ENCODE measurements at places on chromosomes 2 and 18.

DNA sequence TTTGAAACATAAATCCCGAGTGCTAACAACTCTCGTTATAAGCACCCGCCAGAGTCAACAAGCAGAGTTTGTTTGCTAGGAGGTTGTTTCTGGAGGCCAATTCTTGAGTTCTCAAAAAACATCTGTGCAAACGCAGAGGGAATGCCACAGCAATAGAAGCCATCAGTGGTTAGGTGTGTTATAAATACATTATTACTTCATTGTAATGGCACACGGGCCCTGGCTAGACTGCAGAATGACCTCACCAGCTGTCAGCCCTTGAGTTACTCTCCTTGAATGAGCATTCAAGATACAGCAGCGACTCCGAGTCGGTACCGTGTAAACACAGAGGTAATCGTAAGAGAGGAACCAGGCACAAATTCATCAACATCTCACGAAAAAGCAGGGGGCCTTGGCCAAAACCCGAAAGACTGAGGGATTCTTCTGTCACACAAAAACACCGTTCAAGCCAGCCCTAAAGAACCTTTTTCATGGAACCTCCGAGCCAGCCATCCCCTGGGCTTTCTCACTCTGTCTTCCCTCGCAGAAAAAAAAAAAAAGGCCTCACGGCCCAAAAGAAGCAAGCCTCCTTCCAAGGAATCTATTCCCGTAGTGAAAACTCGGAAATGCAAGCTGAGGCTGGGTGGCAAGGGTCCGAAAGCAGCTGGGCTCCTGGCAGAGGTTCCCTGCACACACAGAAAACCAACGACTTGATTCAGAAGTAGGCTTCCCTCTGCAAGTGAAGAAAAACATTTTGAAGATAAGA is 133.7 kb upstream of the MEIS1 start:
- no peak for DNase-seq

- DNase-seq: no peak
These were observed 24.1 kb downstream of the CIDEA start for GRCh38 chr18:12278215-12278671.

DNA sequence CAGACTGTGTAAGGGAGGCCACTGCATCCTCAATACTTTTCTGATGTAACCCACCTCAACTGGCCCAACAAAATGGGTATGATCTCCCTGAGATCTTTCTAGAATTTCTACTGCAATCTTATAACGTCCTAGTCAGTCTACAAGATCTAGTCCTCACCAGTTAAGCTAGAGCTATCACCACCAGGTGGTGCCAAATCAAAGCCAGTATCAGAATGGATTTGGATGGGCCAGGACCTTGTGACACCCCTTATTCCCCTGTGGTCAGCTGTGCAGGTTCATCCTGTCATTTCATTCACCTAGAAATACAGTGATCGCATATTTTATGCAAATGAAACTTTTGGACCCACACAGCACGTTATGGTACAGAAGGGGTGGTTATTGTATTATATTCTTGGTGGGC is 90.3 kb downstream of the OLA1 start:
- no peak for DNase-seq

GRCh38 chr2:5983511-5984272 is 291.5 kb downstream of the SOX11 start:
- no peak for DNase-seq

- no peak for DNase-seq
These were observed 31.9 kb downstream of the PPP4R3B start for GRCh38 chr2:55585451-55586080.

DNA sequence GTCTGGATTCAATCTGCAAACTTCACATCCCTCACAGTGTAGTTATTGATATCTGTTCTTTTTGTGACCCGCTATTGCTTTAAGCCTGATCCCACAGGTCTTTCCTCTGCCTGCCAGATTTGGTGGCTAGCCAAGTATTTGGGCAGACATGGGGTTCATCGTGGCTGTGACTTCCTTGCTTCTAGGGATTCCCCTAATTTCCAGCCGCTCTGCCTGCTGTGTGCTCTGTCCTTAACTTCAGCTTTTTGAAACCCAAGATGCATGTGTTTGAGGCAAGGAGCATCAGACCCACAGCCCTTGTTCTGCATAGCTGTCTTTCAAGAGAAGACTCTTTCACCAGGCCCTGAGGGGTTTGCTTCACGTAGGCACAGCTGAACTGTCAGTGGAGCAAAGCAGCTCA is 54.2 kb downstream of the NCAPH start:
- DNase-seq: no peak

DNA sequence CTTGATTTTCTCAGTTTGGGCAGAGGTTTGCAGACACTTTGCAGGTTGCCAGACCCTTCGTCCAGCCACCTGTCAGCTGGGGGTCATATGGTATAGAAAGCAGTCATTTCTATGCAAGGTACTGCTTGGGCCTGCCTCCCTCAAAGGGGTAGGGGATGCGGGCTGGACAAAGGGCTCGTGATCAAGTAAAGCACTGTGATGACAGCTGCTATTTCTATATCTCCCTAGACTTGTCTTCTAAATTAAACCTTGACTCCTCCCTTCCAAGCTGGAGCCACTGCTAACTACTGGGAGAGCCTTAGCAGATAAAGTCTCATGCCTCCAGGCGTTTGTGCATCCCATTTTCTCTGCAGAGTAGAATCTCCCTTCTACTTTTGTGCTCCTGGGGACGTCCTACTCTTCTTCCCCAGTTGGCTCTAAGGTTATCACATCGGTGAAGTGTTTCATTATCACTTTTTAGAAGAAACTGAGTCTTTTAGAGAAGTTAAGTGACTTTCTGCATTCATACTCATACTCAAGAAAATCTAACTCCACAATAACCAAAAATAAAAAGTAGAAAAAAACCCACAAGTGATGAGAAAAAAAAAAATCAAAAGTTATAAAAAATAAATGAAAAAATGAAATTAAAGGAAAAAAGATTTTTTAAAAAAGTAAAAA is 710 bp upstream of the XRCC5 start:
- DNase-seq: no peak

- no peak for DNase-seq
These were observed 20.3 kb upstream of the KCNF1 start for GRCh38 chr2:10891390-10891789.

GRCh38 chr2:216536734-216537210 is 38.1 kb downstream of the RPL37A start:
- no peak for DNase-seq

DNA sequence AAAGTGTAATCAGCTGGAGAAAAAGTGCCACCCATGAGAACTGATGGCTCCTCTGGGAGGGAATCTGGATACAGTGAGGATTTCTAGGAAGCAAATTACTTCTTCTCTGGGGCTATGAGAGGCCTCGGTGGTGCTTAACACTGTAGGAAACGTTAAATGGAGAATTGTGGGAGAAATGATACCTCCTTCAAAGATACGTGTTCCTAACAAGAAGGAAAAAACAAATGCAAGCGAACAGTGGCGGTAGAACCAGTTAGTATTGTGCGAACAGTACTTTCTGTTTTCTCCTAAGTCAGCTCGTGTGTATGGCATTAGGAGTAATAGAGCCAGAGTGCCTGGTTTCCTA is 587 bp upstream of the MTIF2 start:
- no peak for DNase-seq

GRCh38 chr2:200862532-200863000 is 1.9 kb downstream of the CLK1 start:
- DNase-seq: no peak

DNA sequence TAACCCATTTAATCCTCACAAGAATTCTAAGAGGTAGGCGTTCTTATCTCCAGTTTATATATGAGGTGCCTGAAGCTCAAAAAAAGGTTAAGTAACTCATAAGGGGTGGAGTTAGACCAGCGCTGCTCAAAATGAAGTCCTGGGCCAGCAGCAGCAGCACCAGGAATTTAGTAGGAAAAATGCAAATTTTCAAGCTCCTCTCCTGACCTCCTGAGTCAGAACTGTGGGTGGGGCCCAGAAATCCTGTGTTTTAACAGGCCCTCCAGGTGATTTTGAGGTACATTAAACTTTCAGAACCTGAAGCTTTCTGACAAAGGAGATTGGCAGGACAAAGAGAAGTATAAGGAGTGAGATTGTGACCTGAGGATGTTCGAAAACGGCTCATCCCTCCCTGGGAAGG is 66.0 kb upstream of the CCDC85A start:
- DNase-seq: no peak

GRCh38 chr18:35920623-35921022 is 51.9 kb upstream of the RMP24 start:
- DNase-seq: no peak

DNA sequence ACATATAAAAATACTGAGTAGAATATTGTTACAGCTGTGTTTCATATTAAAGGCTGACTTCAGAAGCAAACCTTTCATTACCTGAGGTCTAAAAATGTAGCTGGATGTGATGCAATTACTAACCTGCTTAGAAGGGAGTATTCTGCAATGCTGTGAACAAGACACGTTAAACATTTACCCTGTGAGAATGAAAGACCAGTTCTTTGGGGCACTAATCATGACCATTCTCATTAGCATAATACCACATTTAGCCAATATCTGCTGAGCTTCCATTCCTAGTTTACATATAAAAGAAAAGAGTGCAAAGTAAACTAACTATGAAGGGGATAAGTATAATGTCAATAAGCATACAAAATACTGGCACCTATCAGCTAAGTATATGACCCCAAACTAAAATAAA is 784.0 kb upstream of the KLHL29 start:
- DNase-seq: no peak

- no peak for DNase-seq
These were observed 25.2 kb upstream of the REL start for GRCh38 chr2:60855989-60856669.

GRCh38 chr2:27049422-27050280 is 1.8 kb upstream of the AGBL5 start:
- DNase-seq: no peak

GRCh38 chr2:157231476-157231875 is 26.0 kb upstream of the GALNT5 start:
- no peak for DNase-seq

DNA sequence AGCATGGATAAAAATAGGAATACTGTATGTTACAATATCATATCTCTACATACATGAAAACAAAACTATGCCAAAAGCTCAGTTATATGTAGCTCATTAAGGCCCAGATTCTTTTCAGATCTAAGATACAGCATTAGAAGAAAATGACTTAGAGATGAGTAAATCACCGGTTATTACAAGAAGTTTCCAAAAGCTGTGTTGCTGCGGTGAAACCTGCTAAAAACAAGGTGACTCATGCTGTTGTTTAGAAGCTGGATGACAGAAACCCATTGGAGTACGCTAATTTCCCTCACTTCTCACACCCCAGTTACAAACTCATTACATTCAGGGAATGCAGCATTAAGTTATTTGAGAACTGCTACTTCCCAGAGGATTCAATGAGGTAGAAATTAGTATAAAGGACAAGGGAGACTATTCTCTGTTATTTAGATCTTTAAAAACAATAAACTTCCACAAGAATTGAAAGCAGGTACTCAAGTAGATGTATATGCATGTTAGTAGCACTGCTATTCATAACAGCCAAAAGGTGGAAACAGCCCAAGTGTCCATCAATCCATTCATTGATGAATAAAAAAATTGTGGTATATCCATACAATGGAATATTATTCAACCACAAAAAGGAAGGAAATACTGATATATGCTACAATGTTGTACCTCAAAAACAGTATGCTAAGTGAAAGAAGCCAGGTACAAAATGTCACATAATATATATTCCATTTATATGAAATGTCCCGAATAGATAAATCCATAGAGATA is 32.6 kb downstream of the RBKS start:
- no peak for DNase-seq

- DNase-seq: no peak
These were observed 95.0 kb upstream of the LDAH start for GRCh38 chr2:20917719-20918572.

- no peak for DNase-seq
These were observed 150.1 kb upstream of the SMAD2 start for GRCh38 chr18:48080546-48080945.

DNA sequence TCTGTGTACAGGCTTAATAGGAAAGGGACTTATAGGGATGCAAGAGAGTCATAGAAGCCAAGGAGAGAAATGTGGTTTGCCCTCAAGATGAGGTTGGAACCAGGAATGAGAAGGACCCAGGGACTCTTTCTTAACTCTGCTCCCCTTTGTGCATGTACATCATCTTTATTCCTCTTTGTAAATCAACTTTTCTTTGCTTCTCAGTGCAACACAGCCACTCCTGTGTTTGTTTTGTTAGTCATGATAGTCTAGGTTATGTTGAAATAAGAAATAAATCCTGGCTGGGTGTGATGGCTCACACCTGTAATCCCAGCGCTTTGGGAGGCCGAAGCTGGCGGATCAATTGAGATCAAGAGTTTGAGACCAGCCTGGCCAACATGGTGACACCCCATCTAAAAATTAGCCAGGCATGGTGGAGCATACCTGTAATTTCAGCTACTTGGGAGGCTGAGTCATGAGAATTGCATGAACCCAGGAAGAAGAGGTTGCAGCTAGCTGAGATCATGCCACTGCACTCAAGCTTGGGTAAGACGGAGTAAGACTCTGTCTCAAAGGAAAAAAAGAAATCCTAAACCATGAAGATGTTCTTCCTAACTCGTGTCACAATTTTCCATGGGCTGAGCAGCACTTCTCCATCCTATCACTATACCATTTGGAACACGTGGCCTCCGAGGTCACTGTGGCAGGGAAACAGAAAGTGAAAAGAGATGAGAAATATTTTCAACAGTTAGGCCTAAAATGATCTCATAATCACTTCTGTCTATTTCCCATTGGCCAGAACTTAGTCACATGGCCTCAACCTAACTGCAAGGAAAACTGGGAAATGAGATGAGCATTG is 73.0 kb upstream of the TMEM17 start:
- DNase-seq: no peak

GRCh38 chr18:33802955-33803354 is 224.9 kb downstream of the ASXL3 start:
- no peak for DNase-seq

GRCh38 chr2:123546353-123546752 is 478.7 kb upstream of the CNTNAP5 start:
- DNase-seq: no peak

DNA sequence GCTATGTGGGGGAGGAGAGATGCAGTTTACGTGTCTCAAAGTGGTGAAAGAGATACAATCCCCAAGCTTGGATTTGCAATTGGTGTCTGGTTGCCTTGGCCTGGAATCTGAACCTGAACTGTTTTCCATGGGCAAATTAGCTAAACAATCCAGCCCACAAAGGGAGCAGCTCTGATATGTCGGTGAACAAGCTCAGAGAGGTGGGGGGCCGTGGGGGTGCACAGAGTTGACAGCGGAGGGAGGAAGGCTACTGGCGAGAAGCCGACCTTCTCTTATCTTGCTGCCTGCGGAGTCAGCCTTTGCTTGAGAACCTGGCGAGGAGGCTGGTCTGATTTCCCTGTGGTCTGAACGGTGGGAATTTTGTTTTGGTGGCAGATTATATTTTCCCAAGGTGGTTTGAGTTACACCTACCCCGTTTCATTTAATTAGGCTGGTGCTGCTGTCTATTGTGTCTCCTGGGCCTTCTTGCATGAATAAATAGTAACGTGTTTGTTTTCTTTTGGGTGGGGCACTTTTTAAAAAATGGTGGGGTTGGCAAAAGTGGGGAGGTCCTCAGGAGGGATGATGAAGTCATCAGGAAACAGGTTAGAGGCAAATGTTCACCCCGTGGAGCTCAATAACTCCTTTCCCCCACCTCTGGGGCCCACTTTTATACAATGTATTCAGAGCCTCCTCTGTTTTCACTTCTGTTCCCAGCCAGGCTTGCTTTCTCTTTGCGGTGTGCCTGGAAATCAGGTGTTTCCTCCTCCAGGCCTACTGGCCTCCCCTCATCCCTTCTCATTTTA is 80.9 kb upstream of the IGFBP5 start:
- DNase-seq: no peak
